A549 treated with Mapracorat at 1 μM for 4 hours (cell line): ENCODE measurements at places on chromosomes 5 and 9. TPM values are rescaled to one million over a fixed set of nuclear protein-coding genes. Genes with fewer than 3 reads are reported as not detected.

The DEPDC1B gene
- 12.5 to 16.6 TPM (median 15.2 TPM) in 5 replicates for total RNA-seq

The OTP gene
- total RNA-seq = 0.05 to 0.13 TPM (median 0.08 TPM) in 5 replicates

The SLC35D2 gene
- 16.9 to 21.9 TPM (median 20.8 TPM) in 5 replicates for total RNA-seq

The FOXD4L3 gene
- total RNA-seq = 0.08 to 0.16 TPM (median 0.10 TPM) in 3 of 5 replicates, not detected in the others

The SLC34A1 gene
- total RNA-seq = not detected in 5 replicates

The IRF1 gene
- 30.3 to 37.8 TPM (median 33.7 TPM) in 5 replicates for total RNA-seq

The TEX48 gene
- total RNA-seq = not detected in 5 replicates

The SPATA31E1 gene
- total RNA-seq = not detected in 5 replicates

The TMEM171 gene
- total RNA-seq = 4.6 to 6.8 TPM (median 5.7 TPM) in 5 replicates

The LYRM7 gene
- total RNA-seq = 2.2 to 4.9 TPM (median 2.8 TPM) in 5 replicates

The LCN10 gene
- not detected in 5 replicates for total RNA-seq

The SCGB3A1 gene
- total RNA-seq = not detected in 5 replicates

The SLC4A9 gene
- total RNA-seq = 0.05 to 0.08 TPM in 2 of 5 replicates, not detected in the others

The LARP1 gene
- 122 to 145 TPM (median 124 TPM) in 5 replicates for total RNA-seq

The CAMK2A gene
- total RNA-seq = 0.75 to 1.0 TPM (median 0.80 TPM) in 5 replicates

The GDF9 gene
- total RNA-seq = 0.10 to 0.34 TPM (median 0.19 TPM) in 5 replicates

The FGF1 gene
- 0.16 to 0.95 TPM (median 0.25 TPM) in 5 replicates for total RNA-seq

The RNF180 gene
- total RNA-seq = 0.12 to 0.36 TPM (median 0.26 TPM) in 5 replicates

The SLC6A19 gene
- total RNA-seq = 0.13 to 0.22 TPM (median 0.19 TPM) in 5 replicates

The ORM2 gene
- not detected in 5 replicates for total RNA-seq

The UNC13B gene
- total RNA-seq = 10.0 to 11.0 TPM (median 10.5 TPM) in 5 replicates

The GARIN3 gene
- total RNA-seq = not detected in 5 replicates

The PIP5KL1 gene
- 1.0 to 3.5 TPM (median 1.6 TPM) in 5 replicates for total RNA-seq

The PRKACG gene
- not detected in 5 replicates for total RNA-seq

The CER1 gene
- total RNA-seq = not detected in 5 replicates

The MAPKAP1 gene
- 64.0 to 80.8 TPM (median 79.0 TPM) in 5 replicates for total RNA-seq

The NR4A3 gene
- 1.7 to 2.9 TPM (median 2.0 TPM) in 5 replicates for total RNA-seq

The PCDHGA9 gene
- 0.06 to 0.08 TPM (median 0.06 TPM) in 3 of 5 replicates, not detected in the others for total RNA-seq

The SH3PXD2B gene
- total RNA-seq = 16.3 to 19.6 TPM (median 18.4 TPM) in 5 replicates

The DMGDH gene
- total RNA-seq = not detected in 5 replicates

The FBN2 gene
- total RNA-seq = 13.0 to 20.4 TPM (median 17.9 TPM) in 5 replicates

The CRHBP gene
- total RNA-seq = 0.13 TPM in 1 of 5 replicates, not detected in the others

The HTR4 gene
- not detected in 5 replicates for total RNA-seq

The PGM5 gene
- not detected in 5 replicates for total RNA-seq

The POU5F2 gene
- 0.02 TPM in 1 of 5 replicates, not detected in the others for total RNA-seq

The BNC2 gene
- total RNA-seq = 4.1 to 6.7 TPM (median 5.2 TPM) in 5 replicates

The EGFL7 gene
- total RNA-seq = 34.8 to 56.2 TPM (median 54.2 TPM) in 5 replicates
